ENCODE measurements at places on chromosomes 3 and 15.

DNA sequence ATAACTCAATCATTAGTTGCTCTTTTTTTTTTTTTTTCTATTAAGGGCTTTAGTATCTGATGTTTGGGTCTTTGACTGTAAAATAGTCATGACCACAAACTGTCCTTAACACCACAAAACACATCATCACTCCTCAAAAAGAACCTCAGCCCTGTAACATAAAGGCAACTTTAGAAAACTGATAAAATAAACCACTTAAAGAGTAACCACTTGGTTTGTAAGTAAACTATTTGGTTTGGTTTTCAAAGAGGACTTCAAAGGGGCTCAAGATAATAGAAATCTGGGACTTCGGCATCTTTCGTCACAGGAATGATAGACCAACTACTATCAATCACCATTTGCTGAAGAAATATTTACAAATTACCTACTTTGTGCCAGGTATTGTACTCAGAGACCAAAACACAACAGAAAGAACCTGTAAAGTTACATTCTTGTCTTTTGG lies 167.8 kb downstream of the FOXP1 start:
- no peak for DNase-seq

DNA sequence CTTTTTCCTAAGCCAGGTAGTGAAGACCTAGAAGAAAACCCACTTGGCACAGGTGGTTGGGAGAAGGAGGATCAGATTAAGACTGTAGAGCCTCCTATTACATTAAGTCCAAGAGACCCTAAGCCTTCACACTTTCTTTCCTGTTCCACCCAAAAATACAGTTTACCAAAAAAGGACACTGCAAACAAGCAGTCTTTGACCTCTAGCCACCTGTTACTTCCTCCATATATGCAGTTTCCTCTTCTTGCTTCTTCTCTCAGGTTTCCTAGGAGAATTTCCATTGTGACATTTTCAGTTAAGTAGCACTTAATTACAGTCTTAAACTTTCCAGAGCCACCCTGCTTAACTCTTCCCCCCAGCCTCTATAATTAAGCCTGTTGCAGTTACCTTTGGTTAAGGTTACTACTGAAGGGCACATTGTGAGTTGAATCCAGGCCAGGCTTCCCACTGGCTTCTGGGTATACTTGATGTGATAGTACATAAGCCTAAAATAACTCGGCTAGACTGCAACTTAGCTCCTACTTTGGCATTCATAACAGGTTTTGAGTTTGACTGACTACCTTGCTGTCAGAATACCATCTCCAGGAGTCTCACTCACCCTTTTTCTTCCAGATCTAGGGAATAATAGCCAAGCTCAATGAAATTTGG lies 114.2 kb upstream of the UMPS start:
- no peak for DNase-seq

DNA sequence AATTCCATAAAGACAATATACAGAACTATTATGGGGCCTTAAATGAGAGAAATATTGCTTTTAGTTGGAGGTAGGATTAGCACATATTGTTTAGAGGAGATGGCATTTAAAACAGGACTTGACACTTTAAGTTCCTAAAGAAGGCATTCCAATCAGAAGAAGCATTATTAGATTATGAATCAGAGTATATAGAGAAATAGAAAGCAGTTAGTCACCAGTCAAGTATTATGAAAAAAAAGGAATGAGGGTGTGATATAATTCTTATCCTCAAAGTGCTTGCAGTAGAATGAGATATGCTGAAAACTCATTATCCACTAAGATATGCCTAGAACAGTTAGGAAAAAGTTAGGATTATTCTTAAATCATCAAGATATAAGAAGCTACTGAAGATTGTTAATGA lies 456.2 kb downstream of the ZNF385D start:
- DNase-seq = peak; percentile 49

- no peak for DNase-seq
Measured at GRCh38 chr3:133159498-133160475, 121.6 kb downstream of the TMEM108 start.

DNA sequence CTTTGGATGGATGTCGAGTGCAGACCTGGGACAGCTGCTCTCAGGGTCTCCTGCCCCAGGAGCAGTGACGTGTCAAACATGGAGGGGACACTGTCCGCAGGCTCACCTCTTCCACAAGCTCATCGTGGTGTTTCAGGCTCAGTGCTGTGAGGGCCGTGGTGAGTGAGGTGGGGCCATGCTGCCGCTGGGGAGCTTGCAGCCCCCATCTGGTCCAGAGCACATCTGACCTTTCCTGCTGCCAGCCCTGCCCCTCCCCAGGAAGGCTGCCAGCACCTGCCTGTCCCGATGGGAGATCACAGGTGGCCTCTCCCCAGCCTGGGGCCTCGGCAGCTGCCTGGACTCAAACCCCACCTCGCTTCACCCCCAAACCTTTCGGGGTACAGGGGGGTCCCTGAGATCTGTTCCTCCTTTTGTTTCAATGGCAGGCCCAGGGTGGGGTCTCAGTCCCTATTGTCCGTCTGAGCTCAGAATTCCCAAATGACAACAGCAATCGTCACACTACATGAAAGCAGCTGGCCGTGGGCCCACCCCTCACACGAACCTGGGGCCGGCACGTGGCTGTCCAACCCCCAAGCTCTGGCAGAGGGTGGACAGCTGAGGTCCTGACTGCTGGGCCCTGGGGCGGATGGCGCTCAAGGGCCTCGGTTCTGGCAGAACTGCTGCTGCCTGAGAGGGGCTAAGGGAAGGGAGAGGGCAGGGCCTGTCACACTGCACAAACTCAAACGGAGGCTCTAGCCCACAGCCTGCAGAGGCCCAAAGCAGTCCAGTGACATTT lies 65.0 kb upstream of the RPL32 start:
- no peak for DNase-seq

DNA sequence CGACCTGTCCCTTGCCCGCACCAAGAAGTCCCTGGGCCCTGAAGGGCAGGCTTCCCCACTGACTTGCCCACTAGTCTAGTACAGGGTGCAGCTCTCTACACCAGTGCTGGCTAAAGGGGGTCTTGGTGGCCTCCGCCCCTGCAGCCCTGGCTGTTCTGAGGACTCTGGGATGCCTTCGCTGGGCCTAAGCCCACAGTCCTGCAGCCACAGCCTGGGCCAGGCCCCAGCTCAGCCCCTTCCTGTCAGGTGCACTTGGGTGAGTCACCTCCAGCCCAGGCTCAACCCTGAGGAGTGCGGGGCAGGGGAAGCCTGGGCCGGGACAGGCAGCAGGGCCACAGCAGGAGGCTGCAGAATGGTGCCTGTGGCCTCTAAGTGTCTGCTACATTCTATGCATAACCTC lies 971 bp downstream of the C3orf22 start:
- peak; percentile 58 for DNase-seq

DNA sequence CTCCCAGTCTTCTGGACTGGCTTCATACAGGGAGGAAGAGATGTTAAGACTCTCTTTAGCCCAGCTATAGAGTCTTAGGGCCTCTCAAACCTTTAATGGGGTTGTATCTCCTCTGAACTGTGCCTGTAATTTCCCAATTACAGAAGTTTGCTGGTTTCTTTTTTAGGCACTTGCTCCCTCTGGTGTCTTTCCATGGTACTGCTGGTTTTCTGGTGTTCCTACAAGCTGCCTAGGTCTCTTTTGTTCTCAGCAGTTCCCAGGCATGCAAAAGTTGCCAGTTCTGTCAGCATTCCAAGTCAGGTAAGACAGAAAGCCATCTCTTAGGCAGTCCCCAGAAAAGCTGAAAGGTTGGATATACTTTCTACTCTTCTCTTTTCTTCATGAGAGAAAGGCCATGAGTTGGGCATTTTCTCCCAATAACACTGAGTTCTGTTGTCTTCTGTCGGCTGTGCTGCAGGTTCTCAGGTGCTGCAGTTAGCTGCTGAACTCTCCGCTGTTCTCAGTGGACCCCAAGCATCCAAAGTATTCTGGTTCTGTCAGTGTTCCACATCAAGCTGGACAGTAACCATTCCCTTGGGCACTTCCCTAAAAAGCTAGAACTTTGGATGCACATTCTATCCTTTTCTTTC lies 54.4 kb upstream of the EHHADH start:
- DNase-seq = peak; percentile 73

- no peak for DNase-seq
Measured at GRCh38 chr3:38036906-38037305, 2.1 kb upstream of the DLEC1 start.

DNA sequence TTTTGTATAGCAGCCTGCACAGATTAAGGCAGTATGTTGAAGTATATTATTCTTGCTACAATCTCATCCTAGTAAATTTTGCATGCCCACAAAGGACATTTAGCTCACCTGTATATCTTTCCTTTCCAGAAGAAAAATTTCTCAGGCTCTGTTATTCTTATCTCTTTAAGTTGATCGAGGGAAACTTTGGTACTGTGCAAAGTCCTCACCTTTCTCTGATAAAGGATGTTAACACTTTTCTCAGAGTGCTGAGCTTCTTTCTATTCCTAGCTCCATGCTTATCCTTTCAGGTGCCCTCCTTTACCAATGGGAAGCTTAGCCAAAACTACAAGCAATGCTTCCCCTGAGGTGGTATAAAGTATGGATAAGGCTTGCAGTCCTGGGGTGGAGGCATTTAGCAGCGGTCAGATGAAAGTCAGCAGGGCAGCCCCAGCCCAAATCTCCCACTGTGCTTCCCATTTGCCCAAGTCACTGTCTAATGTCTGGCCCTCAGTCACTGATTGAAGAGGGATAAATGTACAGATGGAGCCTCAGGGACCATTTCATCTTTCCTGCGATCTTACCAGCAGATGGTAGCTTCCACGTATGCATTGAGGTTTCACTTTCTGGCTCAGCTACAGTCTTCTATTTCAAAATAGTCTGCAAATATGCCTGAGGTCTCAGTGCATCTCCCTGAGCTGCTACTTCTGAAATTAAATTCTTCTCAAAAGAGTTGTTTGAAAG lies 127.8 kb upstream of the P2RY1 start:
- no peak for DNase-seq

DNA sequence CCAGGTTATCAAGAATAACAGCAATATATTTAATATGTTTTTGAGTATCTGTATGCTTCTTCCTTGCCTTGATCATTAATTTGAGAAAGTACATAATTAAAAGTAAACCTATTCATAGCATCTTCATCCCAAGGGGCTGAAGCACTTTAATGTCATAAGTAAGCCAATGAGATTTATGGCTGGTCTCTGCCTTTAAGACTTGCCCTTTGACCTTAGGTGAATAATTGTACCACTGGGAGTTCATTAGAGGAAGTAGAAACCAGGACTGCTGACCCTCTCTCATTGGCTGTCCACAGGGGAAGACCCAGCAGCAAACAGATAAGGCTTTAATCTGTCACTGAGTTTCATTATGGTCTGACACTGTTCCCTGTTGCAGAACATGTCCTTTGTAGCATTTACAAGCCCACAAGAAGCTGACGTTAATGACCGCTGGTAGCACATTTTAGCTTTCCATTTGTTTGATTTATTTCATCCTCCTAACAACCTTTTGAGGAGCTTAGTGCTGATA lies 16.3 kb upstream of the ERC2 start:
- no peak for DNase-seq

- DNase-seq = no peak
Measured at GRCh38 chr15:96435022-96435421, 104.5 kb downstream of the NR2F2 start.

GRCh38 chr3:98589331-98590036 lies 3.9 kb downstream of the CPOX start:
- no peak for DNase-seq

- peak; percentile 30 for DNase-seq
Measured at GRCh38 chr3:147930232-147930807, 521.2 kb downstream of the ZIC1 start.

- DNase-seq = no peak
Measured at GRCh38 chr3:21041621-21042020, 709.4 kb downstream of the ZNF385D start.

GRCh38 chr15:99244306-99244705 lies 5.1 kb downstream of the TTC23 start:
- no peak for DNase-seq

DNA sequence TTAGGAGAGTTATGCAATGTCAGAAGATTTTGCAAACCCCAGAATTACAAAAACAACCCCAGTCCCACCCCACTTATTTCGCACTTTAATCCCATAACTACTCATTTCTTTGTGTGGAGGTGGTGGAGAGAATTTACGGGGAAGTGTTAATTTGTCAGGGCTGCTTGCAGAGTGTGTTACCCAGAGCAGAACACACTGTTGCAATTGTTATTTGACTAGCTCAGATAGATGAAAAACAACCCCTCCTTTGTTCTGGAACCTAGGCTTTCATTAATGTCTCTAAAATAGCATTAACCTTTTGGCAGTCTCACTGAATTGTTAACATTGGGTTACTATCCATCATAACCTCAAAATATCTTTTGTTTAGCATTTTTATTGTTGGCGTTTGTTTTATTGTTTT lies 55.8 kb upstream of the MINAR1 start:
- no peak for DNase-seq

DNA sequence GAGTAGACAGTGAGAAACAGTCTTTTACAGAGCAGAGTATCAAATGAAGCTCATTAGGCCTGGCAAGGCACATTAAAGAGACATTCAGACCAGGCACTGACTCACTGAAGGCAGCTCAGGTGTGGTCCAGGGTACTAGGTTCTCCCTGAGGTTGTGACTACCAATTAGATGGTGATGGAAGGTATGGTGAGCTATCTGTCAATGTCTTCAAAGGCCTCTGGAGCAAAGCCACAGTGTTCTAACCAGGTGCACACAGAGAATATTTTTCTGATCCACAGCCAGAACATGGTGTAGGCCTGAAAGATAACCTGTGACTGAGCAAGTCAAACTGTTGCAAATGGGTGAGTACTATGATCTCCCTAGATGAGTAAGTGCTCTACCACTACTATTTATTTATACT lies 51.5 kb downstream of the EOMES start:
- DNase-seq = no peak

DNA sequence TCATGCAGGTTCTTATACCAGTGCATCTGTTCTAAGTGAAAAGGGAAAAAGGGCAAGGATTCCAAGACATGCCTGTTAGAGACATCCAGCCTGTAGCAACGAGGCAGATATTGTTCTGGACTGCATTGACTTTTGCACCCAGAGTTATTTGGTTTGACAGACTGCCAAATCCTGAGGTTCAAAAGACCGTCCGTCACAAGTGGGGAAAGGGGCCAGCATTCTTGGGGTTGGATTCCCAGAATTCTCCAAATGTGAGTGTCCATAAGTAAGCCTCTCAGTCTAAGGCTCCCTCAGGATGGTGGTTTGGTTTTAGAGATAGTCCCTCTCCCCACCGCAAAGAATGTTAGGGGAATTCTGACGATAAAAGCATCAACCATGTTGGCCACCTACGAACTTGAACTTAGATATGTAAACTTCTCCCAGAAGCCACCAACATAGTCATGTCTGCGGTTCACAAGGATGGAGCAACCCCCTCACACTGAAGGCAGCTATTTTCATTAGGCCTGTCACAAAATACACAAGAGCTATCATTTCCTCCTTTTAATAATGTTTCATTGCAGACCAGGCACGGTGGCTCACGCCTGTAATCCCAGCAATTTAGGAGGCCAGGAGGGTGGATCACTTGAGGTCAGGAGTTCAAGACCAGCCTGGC lies 13.6 kb upstream of the LACTB start:
- DNase-seq = peak; percentile 91

GRCh38 chr15:62603742-62604141 lies 438.7 kb upstream of the C2CD4B start:
- peak; percentile 65 for DNase-seq

- DNase-seq = peak; percentile 62
Measured at GRCh38 chr3:137105277-137105977, 147.6 kb downstream of the IL20RB start.

- DNase-seq = peak; percentile 69
Measured at GRCh38 chr3:130748981-130749380, 2.4 kb upstream of the PIK3R4 start.
